Epithelial cell of proximal tubule (primary cell): ENCODE measurements at places on chromosomes 1 and 21. TPM values are rescaled to one million over a fixed set of nuclear protein-coding genes. Genes with fewer than 3 reads are reported as not detected.

PERM1 gene
- not detected in 2 replicates for total RNA-seq

RNU5D-1 gene
- not detected in 2 replicates for total RNA-seq

LCE1F gene
- total RNA-seq: not detected in 2 replicates

MSH4 gene
- 0.75 TPM in 1 of 2 replicates, not detected in the other for total RNA-seq

C1QB gene
- total RNA-seq: not detected in 2 replicates

CCDC18 gene
- total RNA-seq: 14.7 and 16.2 TPM in 2 replicates

CD2 gene
- not detected in 2 replicates for total RNA-seq

DOCK7 gene
- total RNA-seq: 31.1 and 72.9 TPM in 2 replicates

- DNase-seq: no peak
Observed at GRCh38 chr1:228379666-228380065, 27.0 kb downstream of the TRIM11 start.

DNA sequence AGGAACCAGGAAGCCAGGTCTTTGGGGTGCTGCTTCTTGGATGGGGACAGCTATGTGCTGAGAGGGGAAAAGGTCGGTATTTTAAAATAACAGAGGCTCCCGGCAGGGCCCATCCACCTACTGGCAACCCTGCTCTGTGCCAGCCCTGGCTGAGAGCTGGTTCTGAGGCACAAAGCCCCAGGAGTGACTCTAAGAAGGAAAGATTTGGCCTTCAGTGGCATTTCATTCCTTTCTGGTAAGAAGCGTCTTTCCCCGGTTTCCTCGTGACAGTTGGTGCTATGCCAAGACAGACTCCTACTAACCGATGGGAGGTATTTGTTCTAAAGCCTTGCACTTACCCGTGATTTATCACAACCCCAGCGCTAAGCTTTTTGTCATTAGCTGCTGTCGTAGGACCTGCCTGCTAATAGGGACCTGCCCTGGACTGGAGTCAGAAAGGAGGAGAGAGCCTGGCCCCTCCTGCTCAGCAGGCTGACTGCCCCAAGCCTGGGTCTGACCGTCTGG lies 123.1 kb upstream of the ADAR start:
- DNase-seq: no peak

- no peak for DNase-seq
Observed at GRCh38 chr1:205071801-205072200, 12.5 kb downstream of the TMEM81 start.

DNA sequence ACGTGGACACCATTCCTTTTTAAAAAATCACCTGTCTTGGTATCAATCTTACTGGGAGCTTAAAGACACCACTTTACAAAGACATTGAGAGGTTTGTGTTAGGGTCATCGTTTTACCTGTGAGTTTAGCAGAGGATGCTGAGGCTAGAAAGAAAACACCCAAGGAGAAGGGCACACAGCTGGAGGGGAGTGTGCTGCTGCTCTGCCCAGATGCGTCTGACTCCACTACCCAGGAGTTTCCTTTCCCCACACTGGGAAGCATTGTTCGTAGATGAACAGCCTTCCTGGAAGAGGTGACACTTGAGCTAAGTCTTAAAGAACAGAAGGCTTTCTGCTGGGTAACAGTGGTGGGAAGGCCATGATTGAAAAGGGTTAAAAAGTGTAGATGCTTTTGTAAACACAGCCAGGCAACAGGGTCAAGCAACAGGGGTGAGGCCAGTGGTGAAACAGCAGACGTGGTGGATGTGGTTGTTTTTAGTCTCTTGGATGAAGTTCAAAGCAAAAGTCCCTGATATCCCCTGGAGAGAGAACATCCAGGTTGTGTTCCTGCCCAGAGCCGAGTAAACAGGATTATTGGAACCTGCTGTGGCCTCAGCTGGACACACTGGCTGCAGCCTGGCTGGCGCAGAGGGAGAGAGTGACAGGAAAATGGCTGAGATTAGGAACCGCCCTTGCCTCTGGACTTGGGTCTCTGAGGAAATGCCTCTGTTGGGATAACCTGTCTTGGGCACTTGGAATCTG lies 198.6 kb upstream of the JUN start:
- no peak for DNase-seq

GRCh38 chr1:1985375-1986050 lies 18.1 kb downstream of the CFAP74 start:
- no peak for DNase-seq
